ENCODE measurements at places on chromosomes 6 and 20.

DNA sequence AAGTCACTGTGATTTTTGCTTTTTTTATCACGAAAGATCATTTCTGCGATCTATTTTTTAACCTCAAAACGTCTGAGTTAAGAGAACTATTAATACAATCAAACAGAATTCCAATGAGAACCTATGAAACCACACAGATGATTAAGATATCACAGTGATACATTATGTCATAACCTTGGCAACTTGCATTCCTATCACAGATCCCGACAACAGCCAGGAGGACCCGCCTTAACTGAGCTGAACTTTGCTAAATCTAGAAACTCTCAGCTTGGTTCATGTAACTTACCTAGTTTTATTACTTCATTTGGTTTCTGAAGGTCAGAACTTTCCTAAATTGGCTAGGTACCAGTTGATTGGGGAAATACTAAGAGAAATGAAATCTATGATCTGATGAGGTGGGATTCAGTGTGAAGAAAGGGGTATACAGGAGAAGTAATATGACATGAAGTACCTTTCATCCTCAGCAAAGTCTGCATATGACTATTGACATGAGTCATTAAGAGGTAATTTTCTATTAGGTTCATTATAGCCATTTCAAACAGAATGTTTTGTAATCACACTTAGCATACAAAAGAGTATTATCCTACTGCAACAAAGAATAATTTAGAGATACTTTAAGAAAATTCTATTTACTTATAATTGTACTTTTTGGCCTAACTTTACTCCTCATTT lies 11.2 kb downstream of the LYRM4 start:
- DNase-seq, result no peak

GRCh38 chr6:31771992-31772358 lies 5.2 kb downstream of the VWA7 start:
- no peak for DNase-seq

- DNase-seq, result no peak
Observed at GRCh38 chr20:38373231-38373867, 27.1 kb downstream of the LBP start.

- no peak for DNase-seq
Observed at GRCh38 chr6:132404736-132405135, 3.5 kb upstream of the MOXD1 start.

GRCh38 chr6:19297880-19298279 lies 539.3 kb upstream of the ID4 start:
- DNase-seq, result no peak

- no peak for DNase-seq
Observed at GRCh38 chr6:7311917-7312615, 933 bp downstream of the SSR1 start.

DNA sequence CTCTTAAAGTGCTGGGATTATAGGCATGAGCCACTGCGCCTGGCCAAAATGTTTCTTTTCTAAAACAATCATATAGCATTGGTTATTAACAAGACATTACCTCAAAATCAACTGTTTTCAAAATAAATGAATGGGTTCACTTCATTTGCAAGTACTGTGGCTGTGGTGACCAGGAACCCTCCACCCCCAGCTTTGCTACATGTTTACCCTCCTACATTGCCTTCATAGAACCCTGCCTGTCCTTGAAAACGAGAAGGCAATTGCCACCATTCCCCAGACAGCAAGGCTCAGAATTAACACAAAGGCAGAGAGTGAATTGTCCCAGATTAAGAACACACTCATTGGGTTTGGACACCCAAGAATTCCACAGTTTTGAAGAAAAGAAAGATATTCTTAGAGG lies 116.6 kb upstream of the LGSN start:
- no peak for DNase-seq

GRCh38 chr20:6838181-6838826 lies 70.8 kb downstream of the BMP2 start:
- DNase-seq, result no peak

DNA sequence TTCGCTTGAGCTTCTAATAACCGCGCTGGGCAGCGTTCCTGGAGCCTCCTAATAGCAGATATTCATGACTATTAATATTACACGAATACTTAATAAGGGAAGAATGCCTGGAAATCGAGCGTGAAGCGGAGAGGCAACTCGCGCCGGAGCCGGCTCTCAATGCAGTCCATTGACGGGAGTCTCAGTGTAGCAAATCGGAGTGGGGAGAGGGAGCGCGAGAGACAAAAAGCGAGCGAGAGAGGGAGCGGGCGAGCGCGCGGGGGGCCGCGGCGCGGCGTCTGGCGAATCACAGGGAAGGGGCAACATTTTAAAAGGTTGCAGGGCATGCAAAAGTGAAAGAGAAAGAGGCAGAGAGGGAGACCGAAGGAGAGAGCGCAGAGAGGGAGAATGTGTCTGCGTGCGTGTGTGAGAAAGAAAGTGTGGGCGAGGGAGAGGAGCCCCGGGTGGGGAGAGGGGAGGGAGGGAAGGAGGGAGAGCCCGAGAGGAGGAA lies 2.9 kb downstream of the TFAP2A start:
- no peak for DNase-seq

DNA sequence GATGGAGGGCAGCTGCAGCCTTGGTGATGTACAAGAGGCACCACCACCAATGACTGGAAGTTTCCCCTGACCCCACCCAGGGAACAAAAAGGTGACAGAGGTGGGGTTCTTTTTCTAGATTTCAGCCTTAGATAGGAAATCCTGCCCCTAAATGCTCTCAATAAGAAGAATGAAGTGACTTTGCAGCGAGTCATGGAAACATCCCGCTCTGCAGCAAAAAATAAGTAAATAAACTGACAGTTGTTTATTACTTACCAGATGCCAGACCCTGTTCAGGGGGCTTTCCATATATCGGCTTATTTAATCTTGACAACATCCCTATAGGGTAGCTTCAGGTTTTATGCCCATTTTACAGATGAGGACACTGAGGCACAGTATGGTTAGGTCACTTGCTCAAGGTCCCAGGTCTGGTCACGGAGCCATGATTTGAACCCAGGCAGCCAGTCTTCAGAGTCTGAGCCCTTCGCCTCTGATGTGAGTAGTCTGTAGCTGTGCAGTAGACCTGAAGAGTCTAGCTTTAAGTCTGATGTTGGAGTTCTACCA lies 19.2 kb downstream of the C6orf89 start:
- no peak for DNase-seq

DNA sequence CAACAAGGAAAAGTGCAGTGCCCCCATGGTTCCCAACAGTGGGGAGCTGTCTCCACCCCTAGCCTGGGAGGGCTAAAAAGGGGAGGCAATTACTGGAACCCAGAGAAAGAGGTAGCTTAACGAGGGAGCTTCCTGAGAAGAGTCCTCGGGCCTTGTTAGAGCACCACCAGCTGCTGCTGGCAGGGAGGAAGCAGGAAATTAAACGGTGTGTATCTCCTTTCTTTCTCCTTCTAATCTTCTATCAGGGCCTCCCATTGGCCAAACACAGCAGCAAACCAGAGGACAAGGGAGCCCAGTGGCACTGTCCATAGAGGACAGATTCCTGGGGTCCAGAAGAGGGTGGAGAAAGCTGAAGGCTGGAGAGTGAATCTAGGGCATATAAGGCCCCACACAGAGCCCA lies 7.6 kb upstream of the BTN2A2 start:
- no peak for DNase-seq

DNA sequence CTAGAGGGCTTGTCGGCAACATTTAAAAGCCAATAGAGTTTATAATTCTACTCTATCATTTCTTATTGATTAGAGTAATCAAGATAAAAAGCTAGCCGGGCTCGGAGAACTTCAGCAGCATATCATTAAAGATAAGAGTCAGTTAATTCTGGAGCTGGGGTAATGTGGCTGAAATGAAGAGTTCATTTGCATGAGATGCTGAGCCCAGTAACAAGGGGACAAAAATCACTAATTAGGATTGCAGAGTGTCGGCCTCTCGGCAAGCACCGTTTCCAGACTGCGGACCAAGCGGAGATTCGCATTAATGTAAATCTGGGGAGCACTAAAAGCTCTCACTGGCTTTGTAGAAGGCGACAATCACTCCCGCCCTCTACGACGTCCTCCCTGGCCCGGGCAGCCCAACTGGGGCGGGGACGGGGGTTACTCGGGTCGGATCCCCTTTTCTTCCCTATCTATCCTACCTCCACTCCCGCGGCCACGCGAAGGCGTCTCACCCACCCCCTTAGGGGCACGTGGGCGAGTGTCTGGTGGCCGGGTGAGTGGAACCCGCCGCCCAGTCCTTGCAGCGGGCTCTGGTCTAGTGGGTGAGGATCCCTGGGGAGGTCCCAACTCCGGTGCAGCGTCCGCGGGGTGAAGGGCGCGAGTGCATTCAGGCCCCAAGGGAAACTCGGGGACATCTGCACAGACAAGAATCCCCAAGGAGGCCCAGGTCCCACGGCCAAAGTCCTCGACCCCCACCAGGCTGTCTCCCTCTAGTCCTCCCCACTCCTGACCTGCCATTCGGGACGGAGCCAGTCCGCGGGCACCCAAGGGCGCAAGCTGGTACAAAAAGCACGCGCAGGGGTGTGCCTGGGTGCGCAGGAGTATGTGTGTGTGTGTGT lies 42.2 kb upstream of the OSTM1 start:
- DNase-seq, result no peak

DNA sequence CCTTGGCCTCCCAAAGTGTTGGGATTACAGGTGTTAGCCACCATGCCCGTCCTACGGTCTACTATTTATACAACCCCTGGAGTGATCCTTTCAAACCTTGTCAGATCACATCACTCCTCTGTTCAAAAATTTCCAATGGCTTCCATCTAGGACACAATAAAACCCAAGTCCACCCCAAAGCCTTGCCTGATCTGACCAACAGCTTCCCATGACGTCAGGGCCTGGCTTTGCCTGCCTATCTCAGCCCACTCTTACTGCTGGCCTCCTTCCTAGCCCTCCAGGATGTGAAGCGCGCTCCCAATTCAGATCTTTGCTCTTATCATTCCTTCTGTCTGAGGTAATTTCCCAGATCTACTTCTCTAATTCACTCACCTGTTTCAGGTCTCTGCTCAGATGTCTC lies 128.4 kb downstream of the LINC00237 start:
- no peak for DNase-seq

GRCh38 chr6:131029626-131030297 lies 33.3 kb downstream of the EPB41L2 start:
- no peak for DNase-seq

- no peak for DNase-seq
Observed at GRCh38 chr6:161066511-161066910, 74.9 kb downstream of the MAP3K4 start.

GRCh38 chr6:2951728-2952127 lies 19.6 kb downstream of the SERPINB6 start:
- no peak for DNase-seq
